NB4 (cell line): ENCODE measurements at places on chromosomes 13 and 19.

DNA sequence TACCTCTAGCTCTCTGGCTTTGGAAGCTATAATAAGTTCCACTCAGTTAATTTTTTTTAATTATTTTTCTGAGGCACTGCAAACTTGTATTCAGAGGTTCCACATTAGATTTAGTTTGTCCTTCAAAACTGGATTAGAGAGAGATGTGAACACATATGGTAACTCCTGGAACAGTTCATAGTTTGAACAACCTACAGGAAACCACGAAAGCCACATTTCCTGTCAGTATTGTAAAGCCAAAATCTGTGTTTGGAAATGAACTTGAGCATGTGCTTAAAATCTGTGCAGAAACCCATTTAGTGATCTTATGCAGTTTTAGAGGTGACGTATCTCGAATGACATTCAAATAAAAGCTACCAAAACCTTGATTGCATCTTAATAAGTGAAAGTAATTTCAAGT is 1952.0 kb downstream of the OLFM4 start:
- DNase-seq = peak; percentile 11

DNA sequence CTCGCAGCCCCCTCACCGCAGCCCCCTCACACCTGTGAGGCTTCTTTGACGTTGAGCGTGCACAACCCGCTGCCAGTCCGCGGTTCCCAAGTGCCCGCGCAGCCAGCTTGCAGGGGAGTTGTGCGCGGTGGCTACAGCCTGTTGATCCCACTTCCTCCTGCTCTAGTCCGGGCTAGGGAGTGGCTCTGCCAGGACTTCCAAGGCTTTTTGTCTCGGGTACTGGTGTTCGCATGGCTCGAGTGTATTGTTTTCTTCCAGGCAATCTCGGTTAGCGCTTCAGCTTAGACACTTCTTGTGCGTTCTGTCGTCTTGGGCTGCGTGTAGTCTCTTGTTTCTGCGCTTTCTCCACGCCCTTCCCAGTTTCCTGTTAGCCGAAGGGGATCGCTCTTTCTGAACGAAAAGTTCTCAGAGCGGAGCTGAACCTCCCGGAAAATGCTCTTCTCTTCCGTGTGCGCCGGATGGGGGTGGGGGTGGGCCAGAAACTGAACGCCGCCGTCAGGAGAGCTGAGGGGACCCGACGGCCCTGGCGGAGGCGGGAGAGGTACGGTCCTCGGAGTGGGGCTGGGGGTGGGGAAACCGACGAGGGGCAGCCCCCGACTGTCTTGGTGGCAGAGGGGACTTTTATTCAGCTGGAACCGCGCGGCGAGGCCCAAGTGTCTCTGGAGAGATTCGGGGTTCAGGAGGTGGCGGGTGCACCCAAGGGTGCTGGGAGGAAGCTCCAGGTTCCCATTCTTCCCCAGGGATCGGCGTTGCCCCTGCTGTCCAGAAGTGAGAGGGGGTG is 697 bp upstream of the DGKH start:
- peak; percentile 39 for DNase-seq

DNA sequence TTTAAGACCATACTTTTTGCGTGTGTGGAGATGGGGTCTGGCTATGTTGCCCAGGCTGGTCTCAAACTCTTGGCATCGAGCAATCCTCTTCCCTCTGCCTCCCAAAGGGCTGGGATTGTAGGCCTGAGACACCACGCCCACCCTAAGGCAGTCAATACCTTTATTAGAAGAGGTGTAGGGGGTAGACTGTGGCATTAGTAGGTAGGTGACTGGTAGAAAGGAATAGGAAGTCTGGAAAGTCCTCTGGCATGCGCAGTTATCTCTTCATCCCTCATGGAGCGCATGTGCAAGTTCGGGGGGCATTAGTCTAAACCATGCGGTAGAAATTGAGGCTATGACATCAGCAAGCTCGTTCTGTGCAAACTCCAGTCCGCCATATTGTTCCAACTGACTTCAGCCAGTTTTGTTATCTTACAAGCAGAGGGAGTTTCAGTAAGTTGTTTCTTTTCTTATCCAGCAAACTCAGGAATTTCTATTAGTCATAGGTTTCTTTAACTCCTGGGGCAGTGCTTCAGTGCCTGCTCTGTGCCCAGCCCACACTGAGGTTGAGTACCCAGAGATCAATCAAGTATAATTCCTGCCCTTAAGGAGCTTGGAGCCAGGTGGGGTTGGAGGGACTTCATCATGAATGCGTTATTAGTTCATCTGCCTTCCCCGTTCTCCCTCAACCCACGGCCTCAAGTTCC is 7.3 kb upstream of the RANBP3 start:
- DNase-seq = no peak

- DNase-seq = no peak
Measured at GRCh38 chr13:34777089-34777913, 164.8 kb upstream of the NBEA start.

DNA sequence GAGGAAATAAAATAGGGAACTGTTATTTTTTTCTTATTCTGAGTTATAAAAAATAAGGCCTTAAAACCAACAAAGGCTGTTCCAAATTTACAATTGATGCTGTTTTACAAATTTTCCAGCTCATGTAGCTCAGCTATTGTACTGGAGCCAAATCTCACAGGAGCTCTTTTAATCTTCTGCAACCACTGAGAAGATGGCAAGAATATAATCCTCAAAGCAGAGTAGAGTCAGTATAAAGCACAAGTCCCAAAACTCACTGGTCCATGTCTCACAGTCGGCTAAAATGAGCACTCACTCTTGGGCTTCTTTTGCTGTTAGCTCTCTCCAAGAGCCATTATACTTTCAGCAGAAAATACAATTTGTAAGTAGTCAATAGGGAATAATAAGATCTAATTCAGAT is 1074.4 kb upstream of the PRR20A start:
- DNase-seq = no peak

- peak; percentile 19 for DNase-seq
Measured at GRCh38 chr19:4414144-4414799, 11.8 kb downstream of the CHAF1A start.

- no peak for DNase-seq
Measured at GRCh38 chr13:66237411-66238062, 992.6 kb downstream of the PCDH9 start.

DNA sequence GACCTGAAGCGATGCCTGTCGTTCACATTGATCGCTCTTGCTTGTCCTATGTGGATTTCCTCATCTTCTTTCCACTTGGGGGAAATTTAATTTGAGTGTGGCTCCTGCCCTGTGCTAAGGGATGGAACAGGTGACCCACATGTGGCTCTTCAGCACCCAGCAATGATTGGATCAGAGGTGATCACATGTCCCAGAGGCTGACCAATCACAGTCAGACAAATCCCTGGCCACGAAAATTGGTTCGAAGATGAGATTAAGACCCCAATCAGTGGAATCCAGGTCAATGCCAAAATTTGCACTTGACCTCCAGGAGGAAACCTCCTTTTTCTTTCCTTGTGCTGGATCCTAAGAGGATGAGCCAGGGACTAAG is 23.7 kb downstream of the AMER2 start:
- DNase-seq = no peak

DNA sequence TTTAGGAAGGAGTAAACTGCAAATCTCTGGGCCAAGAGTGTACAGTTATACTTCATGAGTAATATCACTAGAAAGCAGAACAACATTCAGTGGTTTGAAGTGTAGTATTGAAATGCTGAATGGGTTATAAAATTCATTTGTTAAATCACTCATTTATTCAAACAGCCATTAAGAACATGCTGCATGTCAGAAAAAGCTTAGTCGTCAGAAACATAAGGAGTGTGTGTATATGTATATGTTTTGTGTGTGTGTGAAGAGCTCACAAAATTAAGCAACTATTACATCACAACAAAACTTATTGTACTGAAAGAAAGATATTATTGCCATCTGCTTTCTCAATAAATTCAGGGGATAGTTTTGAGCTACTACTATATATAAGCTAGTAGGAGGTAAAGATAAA is 165.4 kb upstream of the PCDH9 start:
- no peak for DNase-seq

GRCh38 chr13:81025091-81025490 is 684.2 kb upstream of the SPRY2 start:
- no peak for DNase-seq

DNA sequence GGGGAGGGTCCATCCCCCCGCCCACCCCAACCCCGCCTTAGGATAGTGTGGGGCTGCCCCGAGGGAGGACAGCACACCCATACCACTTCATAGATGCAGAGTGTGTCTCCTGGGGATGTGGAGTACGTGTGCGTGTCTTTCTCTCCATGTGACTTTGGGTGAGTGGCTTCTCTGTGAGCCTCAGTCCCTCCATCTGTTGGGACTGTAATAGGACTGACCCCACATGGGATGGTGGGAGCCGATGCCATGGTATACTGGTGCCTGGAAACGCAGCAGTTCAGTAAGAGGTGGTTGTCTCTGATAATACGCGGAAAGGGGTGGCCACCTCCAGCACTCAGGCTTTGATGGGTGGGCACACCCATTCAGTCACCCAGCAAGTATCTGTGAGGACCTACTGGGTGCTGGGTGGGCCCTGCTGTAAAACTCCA is 816 bp upstream of the PRKD2 start:
- DNase-seq = peak; percentile 76

DNA sequence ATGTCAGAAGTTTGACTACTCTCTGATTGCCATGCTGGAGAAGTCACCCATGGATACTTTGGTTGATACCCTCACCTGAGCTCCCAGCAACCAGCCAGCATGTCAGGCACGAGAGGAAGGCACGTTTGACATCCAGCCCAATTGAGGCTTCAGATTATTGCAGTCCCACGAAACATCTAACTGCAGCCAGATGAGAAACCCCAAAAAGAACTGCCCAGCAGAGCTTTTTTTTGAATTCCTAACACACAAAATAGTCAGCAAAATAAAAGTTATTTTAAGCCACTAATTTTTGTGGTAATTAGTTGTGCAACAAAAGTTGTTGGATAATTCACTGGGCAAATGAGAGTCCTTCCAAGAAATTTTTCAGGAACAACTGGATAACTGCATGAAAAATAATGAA is 259.0 kb downstream of the LMO7 start:
- DNase-seq = no peak

- DNase-seq = peak; percentile 45
Measured at GRCh38 chr13:30618186-30618929, 638 bp downstream of the USPL1 start.

DNA sequence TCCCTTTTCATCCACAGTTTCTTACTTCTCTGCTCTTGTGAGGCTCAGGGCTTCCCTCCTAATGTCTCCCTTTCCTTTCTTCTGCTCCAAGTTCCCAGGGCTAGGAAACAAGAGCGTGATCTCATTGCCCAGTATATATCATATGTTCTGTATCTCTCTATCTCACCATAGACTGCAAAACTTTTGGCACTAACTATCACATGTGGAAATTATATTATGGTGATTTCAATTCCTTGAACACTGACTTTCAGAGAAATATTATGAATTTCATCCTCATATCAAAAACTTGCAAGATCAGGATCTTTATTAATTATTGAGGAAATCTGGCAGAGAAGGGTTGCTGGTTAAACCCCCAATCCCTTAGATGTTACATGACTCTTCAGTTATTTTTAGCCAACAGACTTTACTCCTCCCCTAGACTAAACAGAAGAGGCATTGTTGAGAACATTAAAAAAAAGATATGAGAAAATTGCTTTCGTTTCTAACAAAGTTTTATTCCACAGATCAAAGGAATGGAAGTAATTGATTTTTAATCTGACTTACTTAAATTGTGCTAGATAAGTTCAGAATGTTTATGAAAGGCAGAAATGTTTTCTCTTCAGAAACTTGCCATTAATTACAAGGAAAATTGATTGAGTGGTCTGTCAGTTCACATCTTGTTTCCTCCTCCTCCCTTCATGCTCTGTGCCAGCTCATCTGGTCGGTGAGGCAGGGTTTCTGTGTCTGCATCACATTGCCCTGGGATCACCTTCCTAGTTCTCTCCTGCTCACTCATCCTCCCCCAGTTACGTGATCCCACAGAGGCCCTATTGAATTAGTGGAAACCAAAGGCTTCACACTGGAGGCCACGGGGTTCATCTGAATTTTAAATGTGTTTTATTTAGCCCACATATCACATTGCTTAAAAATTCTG is 378.5 kb downstream of the LMO7 start:
- no peak for DNase-seq

DNA sequence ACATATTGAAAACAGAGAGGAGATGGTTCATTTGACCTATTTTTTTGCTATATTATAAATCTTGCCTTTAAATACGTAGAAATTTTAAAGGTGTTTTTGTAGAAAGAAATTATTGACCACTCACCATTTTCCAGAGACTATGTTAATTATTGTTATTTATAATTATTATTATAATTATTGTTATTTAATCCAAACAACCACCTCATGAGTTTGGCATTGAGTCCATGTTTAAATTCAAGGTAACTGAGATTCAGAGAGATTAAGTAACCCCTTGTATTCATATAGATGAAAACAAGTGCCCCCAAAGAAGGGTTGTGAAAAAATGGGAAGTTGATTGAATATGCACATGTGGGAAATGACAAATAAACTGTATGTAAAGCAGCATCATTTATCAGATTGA is 692.5 kb upstream of the MIR17HG start:
- no peak for DNase-seq

DNA sequence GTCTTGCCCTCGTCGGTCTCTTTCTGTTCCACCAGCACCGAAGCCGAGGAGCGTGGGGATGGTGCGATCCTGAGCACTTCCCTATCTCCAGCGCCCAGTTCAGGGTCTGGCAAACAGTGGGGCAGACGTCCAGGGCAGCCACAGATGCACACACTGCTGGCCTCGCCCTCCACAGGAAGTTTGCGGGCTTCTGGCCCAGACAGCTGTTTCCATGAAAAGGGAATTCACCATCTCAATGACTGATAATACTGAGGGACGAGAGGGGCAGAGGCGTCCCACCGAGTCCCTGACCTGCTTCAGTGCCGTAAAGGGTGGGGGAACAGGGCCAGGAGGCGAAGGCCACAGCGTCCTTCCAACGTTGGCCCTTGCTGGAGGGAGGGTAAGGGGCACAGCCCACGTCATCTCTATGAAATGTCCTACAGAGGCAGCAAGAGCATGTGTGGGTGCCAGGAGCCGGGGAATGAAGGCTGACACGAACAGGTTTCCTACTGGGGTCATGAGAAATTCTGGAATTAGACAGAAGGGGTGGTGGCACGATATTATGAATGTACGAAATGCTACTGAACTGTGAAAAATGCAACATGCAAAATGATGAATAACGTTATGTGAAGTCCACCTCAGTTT is 19.5 kb downstream of the SHC2 start:
- DNase-seq = no peak

DNA sequence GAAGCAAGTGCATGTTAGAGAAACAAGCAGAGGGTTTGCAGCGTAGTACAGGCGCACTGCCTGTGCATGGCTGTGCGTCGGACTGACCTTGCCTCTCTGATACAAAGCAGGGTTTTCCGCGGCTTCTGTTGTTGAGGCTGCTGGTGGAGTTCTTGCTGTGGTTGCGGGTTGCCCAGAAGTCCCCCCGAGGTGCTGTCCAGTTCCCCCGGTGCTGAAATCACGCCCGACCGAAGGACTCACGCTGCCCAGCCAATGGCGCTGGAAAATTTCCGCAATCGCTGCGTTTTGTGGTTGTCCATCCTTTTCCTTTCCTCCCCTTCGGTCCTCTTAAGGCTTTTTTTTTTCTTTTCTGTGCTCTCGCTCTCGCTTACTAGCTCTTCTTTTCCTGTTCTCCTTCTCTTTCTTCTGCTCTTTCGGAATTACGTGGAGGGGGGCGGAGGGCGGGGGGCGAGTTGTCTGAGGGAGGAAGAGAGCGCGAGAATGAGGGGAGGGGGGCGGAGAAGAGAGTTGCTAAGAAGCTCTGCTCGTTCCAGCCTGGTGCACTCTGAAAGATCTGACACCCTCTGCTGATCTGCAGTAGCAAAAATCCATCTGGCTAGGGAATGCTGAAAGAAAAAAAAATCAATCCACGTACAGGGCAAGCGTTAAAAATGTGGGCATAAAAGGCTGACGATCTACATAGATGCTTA is at the start of gene SLITRK1:
TSS of gene SLITRK1 (minus strand) at position 558 of the 689 bp plus-strand sequence. CDS start 967 bp downstream, outside the sequence.
- peak; percentile 35 for DNase-seq

GRCh38 chr13:22107549-22107948 is 436.7 kb downstream of the FGF9 start:
- DNase-seq = no peak
